NCI-H460 (cell line): ENCODE measurements at places on chromosomes 5 and 9. TPM values are rescaled to one million over a fixed set of nuclear protein-coding genes. Genes with fewer than 3 reads are reported as not detected.

CA9 gene
- total RNA-seq, result 10.1 and 13.7 TPM in 2 replicates

ZNF483 gene
- 1.6 and 2.6 TPM in 2 replicates for total RNA-seq

FGFR4 gene
- total RNA-seq, result 2.1 and 2.4 TPM in 2 replicates

LVRN gene
- 0.64 TPM in 1 of 2 replicates, not detected in the other for total RNA-seq

DIPK1B gene
- 14.1 and 14.4 TPM in 2 replicates for total RNA-seq

TNFSF15 gene
- total RNA-seq, result not detected in 2 replicates
